ENCODE measurements at places on chromosomes 7 and 10.
A peak's percentile ranks its signal among the peaks of the same experiment; 100 is the strongest.

DNA sequence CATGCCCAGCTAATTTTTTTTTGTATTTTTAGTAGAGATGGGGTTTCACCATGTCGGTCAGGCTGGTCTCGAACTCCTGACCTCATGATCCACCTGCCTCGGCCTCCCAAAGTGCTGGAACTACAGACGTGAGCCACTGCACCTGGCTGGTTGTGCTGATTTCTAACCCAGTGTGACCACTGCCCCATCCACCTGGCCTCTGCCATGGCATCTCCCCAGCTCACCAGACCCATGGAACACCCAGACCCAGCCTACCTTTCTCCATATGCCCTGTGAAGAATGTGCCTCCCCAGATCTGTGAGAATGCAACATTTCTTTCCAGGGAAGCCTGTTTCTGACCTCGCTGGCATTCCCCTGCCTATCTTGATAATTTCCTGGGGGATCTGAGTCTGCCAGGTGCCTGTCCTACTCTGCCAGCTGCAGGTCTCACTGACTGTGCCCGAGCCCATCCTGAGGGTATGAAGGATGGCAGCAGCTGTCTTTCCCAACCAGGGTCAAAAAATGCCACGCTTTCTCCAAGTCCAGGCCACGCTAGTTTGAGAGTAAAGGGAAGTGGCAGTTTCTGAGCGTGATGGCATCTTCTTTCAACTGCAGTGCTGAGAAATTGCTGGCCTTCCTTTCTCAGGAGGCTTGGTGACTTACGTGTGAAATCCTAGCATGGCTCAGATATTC lies 324.4 kb upstream of the ZNF32 start:
- no peak for DNase-seq

DNA sequence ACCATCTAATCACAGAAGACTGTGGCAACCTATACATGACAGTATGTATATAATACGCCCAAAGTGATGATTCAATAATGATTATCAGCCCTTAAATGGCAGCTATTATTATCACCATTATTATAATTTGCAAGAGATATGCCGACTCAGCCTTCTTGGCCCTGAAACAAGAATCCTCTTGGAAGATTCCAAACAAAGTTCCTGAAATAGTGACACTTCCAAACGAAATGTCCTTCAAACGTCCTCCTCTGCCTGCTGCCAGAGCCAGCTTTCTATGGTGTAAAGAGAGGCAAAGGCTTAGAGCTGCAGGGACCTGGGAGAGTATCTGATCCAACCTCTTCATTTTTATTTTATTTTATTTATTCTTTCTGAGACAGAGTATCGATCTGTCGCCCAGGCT lies 36.0 kb downstream of the NRAP start:
- DNase-seq, result no peak

- DNase-seq, result peak; percentile 100
Observed at GRCh38 chr7:112206238-112206990, at the start of the genes DOCK4 and ZNF277. Gene DOCK4 (minus strand): TSS chr7:112206399. CDS start chr7:112206138, 261 bp downstream. Gene ZNF277 (plus strand): TSS chr7:112206695. CDS start chr7:112206717, 22 bp downstream.

GRCh38 chr7:46681865-46682503 lies 760.9 kb upstream of the IGFBP3 start:
- no peak for DNase-seq

GRCh38 chr10:23469596-23470237 lies 30.8 kb downstream of the OTUD1 start:
- no peak for DNase-seq

DNA sequence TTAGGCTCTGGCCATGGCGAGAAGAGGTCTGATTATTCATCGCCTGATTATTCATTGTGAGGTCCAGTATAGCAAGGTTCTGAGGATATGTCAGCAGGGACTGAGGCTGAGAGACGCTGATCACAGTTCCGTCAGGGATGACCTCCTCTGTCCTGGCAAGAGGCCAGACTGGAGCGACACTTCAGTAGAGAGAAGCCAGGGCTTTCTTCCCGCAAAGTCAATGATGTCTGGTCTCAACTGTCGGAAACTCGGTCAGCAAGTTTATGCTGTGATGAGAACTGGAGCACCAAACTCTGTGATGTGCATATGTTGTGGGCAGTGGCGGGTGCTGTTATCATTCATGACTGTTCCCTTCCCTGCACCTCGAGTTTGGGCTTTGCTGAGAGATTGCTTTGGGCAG lies 29.0 kb upstream of the GNA12 start:
- no peak for DNase-seq

GRCh38 chr10:34292194-34292565 lies 522.9 kb downstream of the PARD3 start:
- DNase-seq, result no peak

GRCh38 chr10:124576526-124577420 lies 115.2 kb downstream of the LHPP start:
- no peak for DNase-seq

- no peak for DNase-seq
Observed at GRCh38 chr7:15011289-15011688, 108.7 kb upstream of the DGKB start.

Measured in anterior cingulate cortex (tissue), 58 donors.